ENCODE measurements at places on chromosomes 6 and 20. TPM values are rescaled to one million over a fixed set of nuclear protein-coding genes. Genes with fewer than 3 reads are reported as not detected.

DNA sequence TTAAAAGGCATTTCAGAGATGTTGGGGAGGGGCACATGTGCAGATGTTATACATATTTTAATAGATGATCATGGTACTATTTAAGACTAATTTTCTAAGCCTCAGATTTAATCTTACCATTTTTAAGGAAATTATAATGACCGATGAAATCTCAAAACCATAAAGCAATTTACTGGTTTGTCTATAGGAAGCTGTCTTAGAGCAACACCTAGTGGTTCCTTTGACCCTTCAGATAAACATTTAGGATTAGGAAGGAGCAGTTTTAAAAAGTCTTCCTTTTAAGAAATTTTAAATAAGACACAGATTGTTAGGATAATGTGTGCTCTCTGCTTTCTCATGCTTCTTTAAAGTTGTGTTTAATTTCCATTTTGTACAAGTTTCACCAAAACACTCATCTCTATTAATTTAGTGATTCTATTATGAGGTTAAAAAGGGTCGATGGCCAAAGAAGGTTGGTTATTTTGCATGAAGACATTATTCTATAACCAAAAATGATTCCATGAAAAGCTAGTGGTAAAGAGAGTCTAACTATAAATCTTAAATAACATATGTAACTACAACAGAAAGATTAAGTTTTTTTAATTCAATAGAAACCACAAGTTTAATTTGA, 376.4 kb downstream of the HACE1 start:
- DNase-seq: no peak

DNA sequence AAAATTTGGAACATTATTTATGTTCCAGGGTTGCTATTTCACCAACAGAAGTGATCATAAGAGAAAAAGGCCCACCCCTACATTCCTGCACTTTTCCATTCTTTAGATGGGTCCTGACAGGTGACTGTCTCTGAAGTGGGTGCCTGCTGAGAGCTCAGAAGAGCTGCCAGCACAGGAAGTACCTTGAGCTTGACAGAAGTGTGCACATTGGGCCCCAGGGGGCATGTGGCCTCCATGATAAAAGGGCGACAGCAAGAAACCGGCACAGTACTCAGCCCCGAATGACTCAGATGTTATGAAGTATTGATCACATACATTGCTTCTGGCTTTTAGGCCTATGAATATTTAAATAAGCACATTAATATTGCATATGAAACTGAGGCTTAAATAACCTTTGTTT, 150.4 kb downstream of the PCSK2 start:
- no peak for DNase-seq

DNA sequence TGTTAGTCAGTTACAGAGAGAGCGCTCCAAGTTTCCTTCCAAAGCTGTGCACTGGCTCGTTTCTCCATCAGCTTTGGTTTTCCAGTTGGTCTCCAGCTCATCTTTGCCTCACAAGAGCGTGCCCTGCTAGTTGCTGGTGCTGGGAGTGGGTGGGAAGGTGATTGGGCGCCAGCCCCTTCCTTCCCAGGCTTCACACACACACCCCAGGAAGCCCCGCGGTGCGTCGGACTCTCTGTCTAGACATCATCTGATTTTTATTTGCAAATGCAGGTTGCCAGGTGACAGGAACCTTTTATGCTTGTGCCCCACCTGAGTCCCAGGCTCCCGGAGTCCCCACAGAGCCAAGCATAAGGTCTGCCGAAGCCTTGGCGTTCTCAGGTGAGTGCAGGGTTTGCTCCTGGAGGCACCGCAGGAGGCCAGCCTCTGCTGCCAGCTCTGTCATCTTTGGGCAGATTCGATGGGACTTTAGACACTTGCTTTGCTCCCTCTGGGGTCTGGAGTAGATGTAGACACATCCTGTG, 7.1 kb downstream of the IRF4 start:
- no peak for DNase-seq

GRCh38 chr6:106072501-106073090, 13.5 kb upstream of the PRDM1 start:
- DNase-seq: no peak

GRCh38 chr6:99121748-99122147, 174.0 kb upstream of the FBXL4 start:
- no peak for DNase-seq

GRCh38 chr6:166465671-166466087, 82.9 kb upstream of the MPC1 start:
- no peak for DNase-seq

GRCh38 chr6:132648356-132648755, 10.6 kb downstream of the TAAR1 start:
- DNase-seq: peak; percentile 45

DNA sequence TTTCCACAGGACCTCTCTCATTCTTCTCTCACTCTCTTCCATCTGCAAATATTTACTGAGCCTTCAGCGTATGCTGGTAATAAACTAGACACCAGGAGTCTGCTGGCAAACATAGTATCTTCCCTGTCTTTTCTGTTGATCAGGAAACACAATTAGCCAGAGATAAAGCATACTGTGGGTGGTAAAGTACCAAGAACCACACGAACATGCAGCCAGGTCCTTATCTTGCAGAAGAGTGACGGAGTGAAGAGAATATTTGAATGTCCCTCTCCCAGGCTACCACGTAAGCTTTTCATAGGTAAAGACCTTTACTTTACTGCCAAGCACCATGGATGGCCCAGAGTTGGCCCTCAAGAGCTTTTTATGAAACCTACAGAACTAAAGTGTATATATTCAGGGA, 13.3 kb downstream of the FHL5 start:
- DNase-seq: no peak

- DNase-seq: no peak
Measured at GRCh38 chr6:155062866-155063341, 67.8 kb downstream of the TIAM2 start.

GRCh38 chr20:62951896-62952372, 575 bp upstream of the SLC17A9 start:
- no peak for DNase-seq

GRCh38 chr6:41409489-41409888, 74.1 kb downstream of the NCR2 start:
- DNase-seq: no peak

- peak; percentile 82 for DNase-seq
Measured at GRCh38 chr6:134436281-134436815, 118.4 kb upstream of the SGK1 start.

DNA sequence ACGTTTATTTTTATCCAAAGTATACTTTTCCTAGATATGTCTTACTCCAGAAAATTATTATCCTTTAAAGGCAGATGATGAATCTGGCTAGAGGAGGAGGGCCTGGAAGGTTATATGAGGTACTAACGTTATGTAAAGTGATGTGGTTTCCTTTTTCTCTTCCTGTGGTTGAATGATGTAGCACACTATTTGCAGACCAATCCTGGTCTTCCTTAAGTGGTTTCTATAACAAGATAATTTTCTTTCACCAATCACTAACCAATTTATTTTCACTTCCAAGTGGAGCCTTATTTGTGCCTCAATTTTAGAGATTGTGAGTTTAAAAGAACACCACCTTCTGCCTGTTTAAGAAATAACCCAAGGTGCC, 154.6 kb upstream of the SOX4 start:
- DNase-seq: no peak

DNA sequence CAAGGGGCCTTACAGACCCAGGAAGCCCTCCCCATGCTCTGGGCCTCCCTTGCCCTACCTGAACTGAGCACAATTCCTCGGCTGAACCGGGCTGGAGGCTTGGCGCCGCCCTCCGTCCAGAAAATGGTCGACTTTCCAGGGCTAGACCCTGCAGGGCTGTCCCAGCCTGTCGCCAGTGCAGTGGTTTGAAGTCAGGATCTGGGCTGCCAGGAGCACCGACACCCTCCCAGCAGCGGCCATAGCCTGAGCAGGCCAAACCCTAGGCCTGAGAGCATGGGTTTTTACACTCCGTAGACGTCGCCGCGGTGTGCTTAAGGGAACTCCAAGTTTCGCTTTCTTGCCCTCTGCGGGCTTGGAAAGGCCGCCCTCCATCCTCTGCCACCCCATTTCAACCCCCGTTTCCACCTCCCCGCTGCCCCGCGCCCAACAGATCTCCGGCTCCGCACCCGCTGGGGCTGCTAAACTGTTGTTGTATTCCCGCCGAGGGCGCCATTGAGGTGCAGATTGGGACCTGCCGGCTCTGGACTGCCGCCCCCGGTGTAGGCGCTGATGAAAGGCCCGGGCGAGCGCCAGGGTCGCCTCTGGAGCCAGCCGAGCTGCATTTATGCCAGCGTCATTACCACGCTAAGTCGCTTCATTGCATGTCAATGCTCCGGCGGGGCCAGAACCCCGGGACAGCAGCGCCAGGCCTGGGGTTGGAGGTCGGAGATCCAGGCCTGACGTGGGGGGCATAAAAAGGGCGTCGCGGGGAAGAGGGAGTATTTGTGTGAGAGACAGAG, 2.2 kb upstream of the TFAP2A start:
- DNase-seq: no peak

DNA sequence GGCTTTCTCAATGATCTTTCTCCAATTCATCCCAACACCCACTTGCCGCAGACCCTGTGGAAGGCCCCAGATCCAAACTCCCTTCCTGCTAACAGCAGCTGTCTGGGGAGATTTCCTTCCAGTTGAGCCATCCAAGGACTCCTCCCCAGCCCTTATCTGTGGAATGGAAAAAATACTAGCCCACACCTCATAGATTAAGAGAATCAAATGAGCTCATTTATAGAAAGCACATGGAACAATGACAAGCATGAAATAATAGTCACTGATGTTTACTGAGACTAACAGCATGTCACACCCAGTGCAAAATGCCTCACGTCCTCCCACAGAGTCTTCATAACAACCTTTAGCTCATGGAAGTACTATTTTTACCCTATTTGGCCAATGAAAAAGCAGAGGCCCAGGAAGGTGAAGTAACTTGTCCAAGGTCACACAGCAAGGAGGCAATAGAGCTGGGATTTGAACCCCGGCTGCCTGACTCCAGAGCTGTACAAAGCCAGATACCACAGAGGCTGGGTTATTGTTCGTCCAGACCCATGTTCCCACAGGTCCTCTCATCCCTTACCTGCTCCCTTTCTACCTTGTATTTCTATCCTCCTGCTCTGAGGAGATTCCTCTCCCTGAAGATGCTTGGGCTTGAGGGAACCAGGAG, 23.4 kb upstream of the PTGIS start:
- no peak for DNase-seq

DNA sequence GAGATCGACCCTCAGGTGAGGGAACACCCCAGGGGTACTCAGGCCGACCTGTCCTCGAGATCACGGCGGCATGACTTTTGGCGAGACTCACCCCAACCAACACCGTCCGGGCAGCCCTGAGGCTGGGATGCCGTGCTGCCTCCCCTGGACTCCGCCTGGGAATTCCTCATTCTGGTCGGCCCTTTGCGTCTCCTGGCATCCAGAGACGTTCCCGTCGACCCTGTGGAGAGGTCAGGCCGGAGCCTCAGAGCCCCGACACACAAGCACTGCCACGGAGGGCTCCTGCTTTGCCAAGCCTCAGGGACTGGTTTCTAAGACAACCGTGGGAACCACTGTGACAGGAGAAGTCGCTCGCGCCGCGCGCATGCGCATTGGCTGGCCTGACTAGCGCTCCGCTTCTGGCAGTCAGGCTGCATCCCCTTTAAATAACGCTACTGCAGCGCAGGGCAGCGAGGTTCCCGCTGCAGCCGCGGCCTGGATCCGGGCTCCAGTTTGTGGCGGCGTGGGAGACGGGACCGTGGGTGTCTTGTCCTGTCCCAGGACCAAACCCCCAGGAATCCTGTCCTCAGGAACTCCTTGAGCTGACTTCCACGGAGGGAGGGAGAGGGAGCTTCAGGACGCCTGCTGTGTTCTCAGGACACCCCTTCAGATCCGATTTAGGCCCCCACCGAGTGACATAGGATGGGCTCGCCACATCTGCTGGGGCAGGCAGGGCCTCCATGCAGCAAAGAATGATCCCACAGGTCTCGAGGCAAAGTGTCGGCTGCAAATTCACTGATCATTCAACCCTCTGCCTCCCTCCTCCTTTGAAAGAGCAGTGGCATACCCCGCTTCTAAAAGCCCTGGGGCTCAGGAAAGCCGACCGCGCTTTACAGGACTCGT, 163.2 kb upstream of the ZNF337 start:
- peak; percentile 64 for DNase-seq

DNA sequence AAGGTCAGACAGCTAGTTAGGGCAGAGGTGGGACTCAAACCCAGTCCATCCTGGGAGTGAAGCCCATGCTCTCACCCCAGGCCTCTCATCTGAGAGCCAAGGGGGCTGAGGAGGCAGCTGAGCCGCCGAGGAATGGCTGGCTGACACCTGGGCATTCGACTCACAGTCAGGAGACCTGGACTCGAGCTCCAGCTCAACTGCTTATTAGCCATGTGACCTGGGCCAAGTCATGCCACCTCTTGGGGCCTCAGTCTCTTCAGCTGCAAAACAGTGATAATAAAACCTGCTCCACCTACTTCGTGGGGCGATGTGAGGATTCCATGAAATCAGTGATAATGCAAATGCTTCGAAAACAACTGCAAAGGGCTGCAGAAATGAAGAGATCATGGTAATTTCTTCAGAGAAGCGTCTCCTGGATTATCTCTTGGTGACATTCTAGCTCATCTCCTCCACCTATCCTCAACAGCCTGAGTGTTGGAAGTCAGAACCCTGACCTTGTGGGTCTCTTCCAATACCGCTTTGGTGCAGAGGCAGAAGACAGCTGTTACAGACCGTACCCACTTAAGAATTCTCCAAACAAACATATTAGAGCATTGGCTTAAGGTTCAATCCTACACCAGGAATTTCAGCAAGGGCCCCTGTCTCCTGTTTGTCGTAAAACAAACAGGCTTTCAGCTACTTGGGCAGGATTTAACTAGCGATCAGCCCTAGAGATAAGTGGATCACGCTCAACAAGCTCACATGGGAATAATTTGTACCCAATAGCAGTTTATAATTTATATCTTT, 60.0 kb upstream of the PIM1 start:
- DNase-seq: no peak

GRCh38 chr6:3236005-3236404, 8.6 kb upstream of the TUBB2B start:
- DNase-seq: no peak

- DNase-seq: no peak
Measured at GRCh38 chr6:31733734-31734133, 2.6 kb downstream of the CLIC1 start.

- no peak for DNase-seq
Measured at GRCh38 chr6:87925373-87926060, 122.1 kb upstream of the SPACA1 start.

DNA sequence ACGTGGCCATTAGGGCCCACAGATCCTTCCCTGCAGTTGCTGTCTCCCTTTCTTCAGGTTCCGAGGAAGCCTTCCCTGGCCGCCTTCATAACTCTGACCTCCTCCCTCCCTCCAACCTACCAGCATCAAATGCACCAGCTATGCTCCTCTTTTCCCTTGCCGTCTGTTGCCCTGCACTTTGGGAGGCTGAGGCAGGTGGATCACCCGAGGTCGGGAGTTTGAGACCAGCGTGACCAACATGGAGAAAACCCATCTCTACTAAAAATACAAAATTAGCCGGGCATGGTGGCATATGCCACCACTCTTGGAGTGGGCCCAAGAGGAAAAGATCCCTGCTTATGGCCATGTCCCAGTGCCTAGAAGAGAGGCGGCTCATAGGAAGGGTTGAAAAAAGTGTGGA, 31.8 kb downstream of the RNASET2 start:
- DNase-seq: no peak

GRCh38 chr20:15336536-15336935, 999.1 kb upstream of the FLRT3 start:
- no peak for DNase-seq

The ZSCAN23 gene
- total RNA-seq: 0.45 TPM

The KIFC1 gene
- total RNA-seq: 125 TPM

The RNF39 gene
- not detected for total RNA-seq

The MMP24 gene
- total RNA-seq: not detected

The FANCE gene
- 10.4 TPM for total RNA-seq

The RIPPLY2 gene
- not detected for total RNA-seq

The TAP1 gene
- total RNA-seq: 412 TPM

The SRF gene
- 45.8 TPM for total RNA-seq

Data from activated CD4-positive, alpha-beta memory T cell treated with anti-CD3 and anti-CD28 coated beads, Interleukin-2, amount 10 ng/mL, durations not matched to agents 7 days and 5 days (primary cell).